ENCODE measurements at places on chromosomes 6 and 20. TPM values are rescaled to one million over a fixed set of nuclear protein-coding genes. Genes with fewer than 3 reads are reported as not detected.

The LHFPL5 gene
- not detected for total RNA-seq

The NCOA5 gene
- total RNA-seq = 9.5 TPM

The EDN3 gene
- not detected for total RNA-seq

The RAE1 gene
- total RNA-seq = 18.6 TPM

The PRICKLE4 gene
- total RNA-seq = 1.5 TPM

The OR14J1 gene
- not detected for total RNA-seq

The LZTS3 gene
- 13.1 TPM for total RNA-seq

The BHLHE23 gene
- total RNA-seq = not detected

The MAS1 gene
- not detected for total RNA-seq

GRCh38 chr6:466564-466963, 75.0 kb downstream of the IRF4 start:
- H3K4me1 ChIP-seq = no peaks in the 10 kb centered on the region
- H3K4me3 ChIP-seq = no peak overlapping the region
- H3K27me3 ChIP-seq = peaks cover 6% of the 10 kb centered on the region

GRCh38 chr20:59148701-59149493, 14.7 kb upstream of the ZNF831 start:
- no peaks in the 10 kb centered on the region for H3K27me3 ChIP-seq
- H3K4me3 ChIP-seq = no peak overlapping the region
- DNase-seq = no peak
- H3K36me3 ChIP-seq = no peaks in the 10 kb centered on the region
- H3K27ac ChIP-seq = peak overlapping the region; percentile 72

DNA sequence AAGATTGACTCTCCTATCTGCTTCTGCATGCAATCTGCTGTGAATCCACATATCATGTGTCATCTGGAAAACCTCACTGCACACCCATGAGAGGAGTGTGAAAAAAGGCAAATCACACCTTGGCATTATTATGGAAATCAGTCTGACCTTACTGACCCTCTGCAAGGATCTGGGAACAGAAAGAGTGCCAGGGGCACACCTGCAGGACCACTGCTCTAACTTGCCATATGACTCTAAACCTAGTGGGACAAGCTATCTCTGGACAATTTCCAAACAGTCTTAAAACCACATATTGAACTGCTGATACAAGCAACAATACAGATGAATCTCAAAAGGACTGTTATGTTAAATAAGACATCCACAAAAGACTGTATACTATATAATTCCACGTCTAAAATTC, 50.3 kb downstream of the ABHD12 start:
- H3K27ac ChIP-seq = no peak overlapping the region
- H3K4me1 ChIP-seq = peaks cover 11% of the 10 kb centered on the region
- no peak for DNase-seq
- H3K27me3 ChIP-seq = no peaks in the 10 kb centered on the region

DNA sequence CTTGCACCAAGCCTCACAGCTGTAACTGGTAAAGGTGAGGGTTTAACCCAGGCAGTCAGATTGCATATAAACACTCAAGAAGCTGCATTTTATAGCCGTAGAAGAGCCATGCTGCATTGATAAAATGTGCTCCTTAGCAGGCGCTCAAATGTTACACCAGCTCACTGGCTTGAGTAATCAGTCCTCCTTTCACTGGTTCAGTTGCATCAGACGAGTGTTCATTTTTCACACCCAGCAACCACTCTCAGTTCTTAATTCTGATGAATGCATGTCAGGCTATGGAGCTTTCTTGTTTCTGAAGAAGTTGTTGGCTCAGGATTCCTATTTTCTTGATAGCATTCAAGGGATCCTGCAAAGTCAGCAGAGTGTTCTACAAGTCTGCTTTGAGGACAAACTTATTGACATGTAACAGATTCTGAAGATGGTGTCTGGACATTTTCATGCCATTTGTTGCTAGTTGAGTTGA, 198.3 kb downstream of the PLCB1 start:
- H3K4me1 ChIP-seq = no peaks in the 10 kb centered on the region
- no peak for DNase-seq
- H3K4me3 ChIP-seq = no peak overlapping the region
- H3K27ac ChIP-seq = no peak overlapping the region
- no peaks in the 10 kb centered on the region for H3K27me3 ChIP-seq

DNA sequence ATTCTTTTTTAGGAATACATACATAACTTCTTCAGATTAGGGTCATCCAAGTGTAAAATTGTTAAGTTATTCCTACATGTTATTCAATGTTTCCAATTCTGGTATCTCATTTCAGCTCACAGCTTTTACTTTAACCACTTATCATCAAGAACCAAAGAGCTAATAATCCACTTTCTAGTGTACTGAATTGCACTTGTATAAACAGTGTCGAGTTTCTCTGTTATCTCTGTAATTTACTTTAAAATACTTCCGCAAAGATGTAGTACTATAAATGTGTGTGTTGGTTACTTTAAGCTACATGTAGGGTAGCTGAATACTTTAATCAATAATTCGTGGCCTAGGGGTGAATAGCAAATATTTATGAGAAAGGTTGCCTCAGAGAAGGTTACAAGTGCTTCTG, 8.8 kb upstream of the GJA1 start:
- H3K27ac ChIP-seq = no peak overlapping the region
- no peaks in the 10 kb centered on the region for H3K36me3 ChIP-seq
- H3K27me3 ChIP-seq = no peaks in the 10 kb centered on the region
- DNase-seq = no peak
- no peak overlapping the region for H3K4me3 ChIP-seq

DNA sequence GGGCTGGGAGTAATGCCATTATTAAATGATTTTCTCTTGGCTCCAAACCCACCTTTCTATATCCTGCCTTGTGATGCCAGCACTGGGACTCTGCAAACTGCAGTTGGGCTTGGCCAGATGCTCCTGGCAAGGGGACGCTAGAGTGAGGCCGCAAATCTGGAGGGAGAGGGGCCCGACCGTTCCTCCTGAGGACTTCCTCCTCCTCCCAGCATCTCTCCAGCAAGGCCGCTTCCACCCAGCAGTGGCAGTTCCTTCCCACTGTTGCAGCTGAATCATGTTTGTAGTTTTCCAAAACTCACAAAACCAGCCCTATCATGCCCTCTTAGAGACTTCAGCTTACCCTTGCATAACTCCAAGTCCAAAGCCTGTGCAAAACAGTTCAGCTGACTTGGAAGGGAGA, 244.4 kb downstream of the FOXA2 start:
- H3K27ac ChIP-seq = no peak overlapping the region
- H3K27me3 ChIP-seq = no peaks in the 10 kb centered on the region
- no peaks in the 10 kb centered on the region for H3K36me3 ChIP-seq
- H3K4me1 ChIP-seq = no peaks in the 10 kb centered on the region
- no peak overlapping the region for H3K4me3 ChIP-seq

DNA sequence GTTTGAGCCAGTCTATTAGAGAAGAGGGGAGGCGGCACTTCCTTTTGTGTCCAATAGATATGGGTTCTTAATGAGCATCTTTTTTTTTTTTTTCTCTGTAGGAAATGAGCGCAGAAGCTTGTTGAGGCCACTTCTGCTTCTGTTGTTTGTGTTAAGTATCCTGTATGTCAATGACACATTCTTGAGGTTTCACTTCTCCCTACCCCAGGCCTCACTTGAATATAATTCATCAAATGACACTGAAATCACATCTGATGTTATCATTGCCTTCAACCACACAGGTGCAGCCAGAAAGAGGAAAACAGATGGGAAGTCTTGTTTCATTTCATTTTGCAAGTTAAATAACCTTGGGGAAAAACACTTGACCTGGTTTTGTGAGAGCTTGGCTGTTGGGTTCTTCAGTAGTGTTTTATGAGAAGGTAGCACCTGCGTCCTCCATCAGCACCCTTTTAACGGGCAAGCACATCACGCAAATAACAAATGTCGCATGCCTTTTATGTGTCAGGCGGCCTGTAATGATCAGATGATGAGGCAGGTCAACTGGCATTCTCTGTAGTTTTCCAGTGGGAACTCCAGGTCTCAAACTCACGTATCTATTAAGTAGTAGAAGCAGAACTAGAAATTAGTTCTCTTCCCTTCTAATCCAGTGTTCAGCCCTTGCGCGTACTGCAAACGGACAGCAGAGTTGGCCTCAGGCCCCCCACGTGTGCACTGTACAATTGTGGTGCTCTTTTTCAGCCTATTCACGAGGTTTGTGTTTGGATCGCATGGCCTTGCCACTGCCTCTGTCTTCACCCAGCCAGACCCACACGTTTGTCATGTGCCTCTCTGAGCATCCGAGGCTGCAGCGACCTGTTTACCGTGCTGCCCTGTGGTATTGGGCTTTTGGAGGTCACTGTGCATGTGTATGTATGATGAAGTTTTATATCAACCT, 23.5 kb downstream of the PLEKHG1 start:
- no peak overlapping the region for H3K27ac ChIP-seq
- no peak for DNase-seq
- H3K36me3 ChIP-seq = no peaks in the 10 kb centered on the region
- H3K4me1 ChIP-seq = peaks cover 5% of the 10 kb centered on the region
- H3K4me3 ChIP-seq = no peak overlapping the region

DNA sequence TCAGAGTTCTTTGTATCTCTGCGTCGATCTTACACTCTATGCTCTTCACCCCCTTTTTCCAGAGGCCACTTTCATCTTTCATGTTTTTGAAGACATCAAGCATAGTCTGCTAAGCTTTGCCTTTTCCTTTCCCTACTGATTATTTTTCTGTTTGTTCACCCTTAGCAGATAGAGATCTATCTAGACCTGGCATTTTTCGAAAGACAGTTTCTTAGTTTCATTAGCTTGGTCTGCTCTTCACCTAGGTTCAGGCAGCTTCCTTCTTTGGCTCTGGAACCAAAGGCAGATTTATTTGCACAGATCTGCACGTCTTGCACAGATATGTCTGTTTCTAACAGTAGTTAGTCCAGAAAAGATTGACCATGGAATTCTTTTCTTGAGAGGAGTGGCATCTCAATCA, 122.7 kb upstream of the HS3ST5 start:
- H3K27ac ChIP-seq = no peak overlapping the region
- H3K36me3 ChIP-seq = no peaks in the 10 kb centered on the region
- no peak overlapping the region for H3K4me3 ChIP-seq
- DNase-seq = no peak
- H3K4me1 ChIP-seq = no peaks in the 10 kb centered on the region

- H3K27me3 ChIP-seq = no peaks in the 10 kb centered on the region
- H3K4me1 ChIP-seq = peaks cover 45% of the 10 kb centered on the region
- DNase-seq = no peak
Observed at GRCh38 chr6:41732591-41733359, 2.6 kb downstream of the TFEB start.

DNA sequence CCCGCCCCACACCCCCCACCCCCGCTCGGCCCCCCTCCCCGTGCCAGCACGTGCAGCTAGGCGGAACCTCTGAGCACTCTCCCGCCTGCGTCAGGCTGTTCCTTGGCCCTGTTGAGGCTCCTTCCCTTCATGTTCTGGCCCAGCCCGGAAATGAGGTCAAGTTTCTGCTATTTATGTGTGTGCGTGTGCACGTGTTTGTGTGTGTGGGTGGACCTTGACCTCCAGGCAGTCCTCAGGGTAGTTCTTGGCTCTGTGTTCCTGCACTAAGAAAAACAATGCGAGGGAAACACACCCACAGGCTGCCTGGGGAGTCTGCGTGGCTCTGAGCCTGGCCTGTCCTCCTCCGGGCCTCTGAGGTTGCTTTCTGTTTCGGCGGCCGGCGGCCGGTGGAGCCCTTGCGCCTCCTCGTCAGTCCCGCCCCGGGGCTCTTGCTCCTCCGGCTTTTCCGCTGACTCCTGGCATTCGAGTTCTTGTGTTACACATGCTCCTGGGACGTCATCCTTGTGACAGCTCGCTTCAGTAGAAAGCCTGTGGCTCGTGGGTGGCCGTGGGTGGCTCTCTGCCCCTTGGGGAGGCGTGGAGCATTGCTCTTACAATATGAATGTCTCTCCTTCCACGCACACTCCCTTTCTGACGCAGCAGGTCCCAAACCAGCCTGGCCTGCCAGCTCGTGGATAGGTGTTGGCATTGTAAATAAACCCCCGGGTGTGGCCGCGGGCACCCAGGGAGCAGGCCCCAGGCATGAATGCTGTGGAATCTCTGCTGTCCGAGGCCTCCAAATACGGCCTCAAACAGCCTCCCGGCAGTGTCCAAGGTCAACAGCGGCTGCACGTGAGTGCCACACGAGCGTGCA, 10.0 kb downstream of the SLCO4A1 start:
- H3K36me3 ChIP-seq = no peaks in the 10 kb centered on the region
- no peaks in the 10 kb centered on the region for H3K27me3 ChIP-seq

GRCh38 chr6:5517796-5518195, 256.5 kb downstream of the FARS2 start:
- no peak for DNase-seq
- H3K4me3 ChIP-seq = no peak overlapping the region
- H3K27me3 ChIP-seq = no peaks in the 10 kb centered on the region
- H3K36me3 ChIP-seq = no peaks in the 10 kb centered on the region
- no peaks in the 10 kb centered on the region for H3K4me1 ChIP-seq
- H3K27ac ChIP-seq = no peak overlapping the region

GRCh38 chr6:31736021-31736767, at the start of gene CLIC1:
TSS of gene CLIC1 (minus strand) at chr6:31736530. CDS start at chr6:31736300, 230 bp downstream.
- H3K4me1 ChIP-seq = peaks cover 5% of the 10 kb centered on the region
- H3K4me3 ChIP-seq = peak within 1 kb of the TSS; percentile 40
- DNase-seq = peak; percentile 87
- peaks cover 34% of the 10 kb centered on the region for H3K36me3 ChIP-seq

DNA sequence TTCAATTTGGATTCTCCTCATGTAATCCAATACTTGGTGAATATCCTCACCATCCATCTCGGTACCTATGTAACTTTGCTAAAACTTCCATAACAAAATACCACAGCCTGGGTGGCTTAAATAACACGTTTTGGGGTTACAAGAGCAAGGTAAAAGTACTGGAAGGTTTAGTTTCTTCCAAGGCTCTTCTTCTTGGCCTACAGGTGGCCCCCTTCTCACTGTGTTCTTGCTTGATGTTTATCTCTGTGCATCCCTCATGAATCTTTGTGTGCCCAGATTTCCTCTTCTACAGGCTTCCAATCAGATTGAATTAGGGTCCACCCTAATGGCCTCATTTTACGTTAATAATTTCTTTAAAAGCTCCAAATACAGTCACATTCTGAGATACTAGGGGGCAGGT, 163.3 kb upstream of the HCRTR2 start:
- H3K27me3 ChIP-seq = no peaks in the 10 kb centered on the region
- no peaks in the 10 kb centered on the region for H3K36me3 ChIP-seq
- DNase-seq = no peak

- no peaks in the 10 kb centered on the region for H3K36me3 ChIP-seq
- no peaks in the 10 kb centered on the region for H3K4me1 ChIP-seq
- H3K4me3 ChIP-seq = no peak overlapping the region
- H3K27ac ChIP-seq = no peak overlapping the region
Observed at GRCh38 chr6:4210629-4211419, 75.4 kb upstream of the ECI2 start.

DNA sequence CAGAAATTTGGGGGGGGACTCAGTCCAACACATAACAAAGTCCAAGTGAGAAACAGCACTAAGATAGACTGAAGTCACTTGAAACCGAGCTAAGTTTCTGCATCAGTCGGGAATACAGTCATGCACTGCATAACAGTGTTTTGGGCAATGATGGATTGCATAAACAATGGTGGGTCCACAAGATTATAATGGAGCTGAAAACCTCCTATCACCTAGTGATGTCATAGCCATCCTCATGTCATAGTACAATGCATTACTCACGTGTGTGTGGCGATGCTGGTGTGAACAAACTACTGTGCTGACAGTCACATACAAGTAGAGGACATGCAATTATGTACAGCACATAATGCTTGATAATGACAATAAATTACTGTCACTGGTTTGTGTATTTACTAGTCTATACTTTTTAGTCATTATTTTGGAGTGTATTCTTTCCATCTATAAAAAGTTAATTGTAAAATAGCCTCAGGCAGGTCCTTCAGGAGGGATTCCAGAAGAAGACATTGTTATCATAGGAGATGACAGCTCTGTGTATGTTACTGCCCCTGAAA, 154.5 kb upstream of the ECI2 start:
- H3K4me1 ChIP-seq = no peaks in the 10 kb centered on the region
- H3K4me3 ChIP-seq = no peak overlapping the region
- no peak overlapping the region for H3K27ac ChIP-seq
- no peak for DNase-seq

Data from heart left ventricle (tissue), 16 donors.